ENCODE measurements at places on chromosomes 16 and 17. TPM values are rescaled to one million over a fixed set of nuclear protein-coding genes. Genes with fewer than 3 reads are reported as not detected.

DNA sequence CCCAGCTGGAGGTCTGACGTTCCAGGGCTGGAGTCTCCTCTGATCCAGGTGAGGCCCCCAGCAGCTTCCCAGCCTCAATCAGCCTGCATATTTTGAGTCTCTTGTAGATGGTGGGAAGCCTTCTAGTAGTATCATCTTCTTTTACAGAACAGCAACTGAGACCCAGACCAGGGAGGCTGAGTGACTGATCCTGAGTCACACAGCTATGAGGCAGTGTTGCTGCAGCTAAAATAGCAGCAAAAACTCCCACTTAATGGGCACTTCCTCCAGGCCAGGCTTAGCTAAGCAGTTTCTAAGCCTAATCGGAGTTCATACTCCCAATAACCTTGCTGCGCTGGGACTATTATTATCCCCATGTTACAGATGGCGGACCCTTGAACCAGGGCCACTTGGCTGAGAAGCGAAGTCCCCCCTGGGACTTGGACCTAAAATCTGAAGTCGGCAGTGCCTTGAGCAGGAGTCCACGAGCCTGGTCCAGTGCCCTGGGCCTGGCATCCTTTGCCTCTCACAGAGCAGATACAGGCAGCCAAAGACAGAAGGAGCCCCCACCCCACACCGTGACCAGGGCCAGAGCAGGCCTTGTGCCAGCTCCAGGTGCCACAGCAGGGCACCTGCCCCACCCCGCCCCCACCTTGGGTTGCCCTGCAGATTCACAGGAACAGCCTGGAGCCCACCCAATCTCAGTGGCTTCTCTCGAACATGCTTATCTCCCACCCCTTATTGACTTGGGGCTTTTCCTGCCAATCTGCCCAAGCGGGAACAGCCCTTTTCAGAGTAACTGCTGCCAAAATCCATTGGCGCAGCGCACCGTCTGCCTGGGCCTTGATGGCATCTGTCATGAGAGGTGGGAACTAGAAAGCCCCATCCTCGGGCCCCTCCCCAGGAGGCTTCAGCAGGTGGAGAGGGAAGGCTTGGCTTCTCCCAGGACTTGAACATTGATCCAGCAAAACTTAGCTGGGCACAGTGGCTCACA, 65.1 kb downstream of the SOCS1 start:
- H3K36me3 ChIP-seq, result no peaks in the 10 kb centered on the region
- DNase-seq, result no peak
- no peaks in the 10 kb centered on the region for H3K4me1 ChIP-seq
- H3K27me3 ChIP-seq, result no peaks in the 10 kb centered on the region
- H3K27ac ChIP-seq, result no peak overlapping the region

DNA sequence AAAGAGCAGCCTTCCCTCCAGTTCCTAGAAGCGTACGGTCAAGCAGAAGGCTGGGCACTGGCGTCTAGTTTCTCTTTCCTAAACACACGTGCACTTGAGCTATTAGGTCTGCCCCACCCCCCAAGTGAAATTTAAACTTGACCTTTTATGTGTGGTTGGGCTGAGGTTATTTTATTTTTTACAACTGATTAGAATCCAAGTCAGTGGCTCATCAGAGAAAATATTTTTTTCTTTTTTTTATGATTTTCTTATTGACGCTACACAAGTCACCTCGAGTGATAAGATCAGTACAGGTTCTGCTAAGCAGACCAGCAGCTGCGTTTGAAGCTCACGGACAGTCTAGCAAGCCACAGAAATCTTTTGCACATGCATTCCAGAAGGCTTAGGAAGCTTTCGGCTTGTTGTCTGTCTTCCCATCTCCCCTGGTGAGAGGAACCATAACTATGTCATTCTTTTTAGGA, 95.1 kb downstream of the ZFHX3 start:
- no peak overlapping the region for H3K27ac ChIP-seq
- no peak for DNase-seq
- H3K36me3 ChIP-seq, result no peaks in the 10 kb centered on the region
- no peaks in the 10 kb centered on the region for H3K27me3 ChIP-seq
- no peak overlapping the region for H3K4me3 ChIP-seq
- H3K4me1 ChIP-seq, result no peaks in the 10 kb centered on the region

DNA sequence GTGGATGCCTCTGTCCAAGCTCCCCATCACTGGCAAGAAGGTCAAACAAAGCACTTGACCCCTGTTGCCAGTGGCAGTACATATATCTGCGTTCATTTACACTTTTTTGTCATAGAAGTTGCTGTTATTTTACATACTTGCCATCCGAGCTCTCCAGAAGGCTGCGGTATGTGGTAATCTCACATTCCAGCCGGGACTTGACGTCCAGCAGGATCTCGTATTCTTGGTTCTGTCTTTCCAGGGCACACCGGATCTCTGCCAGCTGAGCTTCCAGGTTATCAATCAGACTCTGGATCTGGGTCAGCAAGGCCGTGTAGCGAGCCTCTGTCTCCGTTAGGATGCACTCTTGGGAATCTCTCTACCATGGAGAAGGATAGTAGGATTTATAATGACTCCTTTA, 6.6 kb downstream of the KRT39 start:
- no peak overlapping the region for H3K4me3 ChIP-seq
- no peak for DNase-seq
- H3K27me3 ChIP-seq, result no peaks in the 10 kb centered on the region
- no peaks in the 10 kb centered on the region for H3K36me3 ChIP-seq
- peak overlapping the region; percentile 57 for H3K27ac ChIP-seq
- H3K4me1 ChIP-seq, result no peaks in the 10 kb centered on the region

DNA sequence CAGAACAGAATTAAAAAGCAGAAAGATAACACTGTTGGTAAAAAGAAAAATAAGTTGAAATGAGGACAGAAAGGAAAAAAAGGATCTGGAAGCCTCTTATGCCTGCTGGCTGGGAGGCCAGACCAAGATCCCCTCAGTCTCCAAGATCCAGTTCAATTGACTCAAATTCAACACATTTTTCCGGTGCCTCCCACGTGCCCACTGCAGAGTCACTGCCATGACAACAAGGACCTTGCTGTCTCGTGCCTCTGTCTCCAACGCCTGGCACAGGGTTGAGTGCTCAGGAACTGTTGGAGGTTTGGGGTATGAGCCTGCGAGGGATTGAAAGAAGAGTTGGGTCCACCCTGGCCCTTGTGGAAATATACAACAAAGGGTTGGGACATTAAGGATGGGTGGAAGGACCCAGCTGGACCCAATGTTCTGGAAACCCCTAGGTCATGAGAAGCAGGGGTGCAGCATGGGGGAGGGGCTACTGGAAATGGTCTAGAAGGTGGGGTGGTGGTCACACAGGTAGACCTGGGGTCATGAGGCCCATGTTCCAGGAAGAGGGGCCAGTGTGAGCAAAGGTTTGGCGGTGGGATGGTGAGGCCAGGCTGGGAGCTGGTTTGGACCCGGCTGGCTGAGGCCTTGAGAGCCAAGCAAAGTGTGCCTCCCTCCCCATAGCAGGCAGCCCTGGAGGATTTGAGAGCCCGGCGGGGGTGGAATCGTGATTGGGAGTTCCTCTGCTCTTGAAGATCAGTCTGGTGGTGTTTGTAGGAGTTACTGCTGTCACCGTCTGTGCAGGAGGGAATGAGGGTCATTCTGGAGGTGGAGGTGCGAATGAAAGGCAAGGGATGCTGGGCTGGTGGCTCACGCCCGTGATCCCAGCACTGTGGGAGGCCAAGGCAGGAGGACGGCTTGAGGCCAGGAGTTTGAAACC, 1.3 kb downstream of the IL34 start:
- H3K4me1 ChIP-seq, result no peaks in the 10 kb centered on the region
- H3K4me3 ChIP-seq, result no peak overlapping the region
- no peaks in the 10 kb centered on the region for H3K27me3 ChIP-seq
- no peaks in the 10 kb centered on the region for H3K36me3 ChIP-seq

GRCh38 chr17:70318051-70318450, 148.7 kb downstream of the KCNJ2 start:
- DNase-seq, result no peak
- H3K4me3 ChIP-seq, result no peak overlapping the region
- H3K27ac ChIP-seq, result no peak overlapping the region
- no peaks in the 10 kb centered on the region for H3K36me3 ChIP-seq

DNA sequence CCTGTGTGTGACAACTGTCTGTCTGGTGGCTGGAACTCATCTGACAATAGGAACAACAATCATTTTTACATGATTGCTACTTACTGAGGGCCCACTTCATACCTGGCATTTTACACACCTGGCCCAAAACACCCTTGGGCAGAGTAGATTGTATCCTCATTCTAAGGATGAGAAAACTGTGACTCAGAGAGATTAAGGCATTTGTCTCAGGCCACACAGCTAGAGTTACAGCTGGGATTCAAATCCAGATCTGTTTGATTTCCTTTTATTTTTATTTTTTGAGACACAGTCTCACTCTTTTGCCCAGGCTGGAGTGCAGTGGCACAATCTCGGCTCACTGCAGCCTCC, 242.1 kb downstream of the XYLT1 start:
- no peaks in the 10 kb centered on the region for H3K36me3 ChIP-seq
- H3K4me3 ChIP-seq, result no peak overlapping the region
- no peaks in the 10 kb centered on the region for H3K4me1 ChIP-seq
- no peaks in the 10 kb centered on the region for H3K27me3 ChIP-seq
- no peak for DNase-seq

DNA sequence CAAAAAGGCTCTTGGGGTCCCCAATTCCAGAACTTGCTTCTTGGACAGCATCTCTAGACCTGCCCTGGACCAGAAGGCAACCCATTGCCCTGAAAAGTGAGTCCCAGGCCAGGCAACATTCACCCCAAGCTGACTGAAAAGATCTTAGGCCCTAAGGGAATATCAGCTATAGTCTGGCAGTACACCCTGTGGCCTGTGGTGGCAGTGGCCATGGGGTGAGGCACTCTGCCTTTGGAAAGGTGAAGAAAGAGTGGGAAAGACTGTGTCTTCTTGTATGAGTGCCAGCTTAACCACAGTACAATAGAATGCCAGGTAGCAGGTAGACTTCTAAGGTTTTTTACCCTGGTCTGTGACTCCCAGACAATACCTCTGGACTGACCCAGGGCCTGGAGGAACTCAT, 564.5 kb downstream of the CDH8 start:
- DNase-seq, result no peak
- no peaks in the 10 kb centered on the region for H3K36me3 ChIP-seq
- H3K27me3 ChIP-seq, result no peaks in the 10 kb centered on the region
- H3K27ac ChIP-seq, result no peak overlapping the region
- no peak overlapping the region for H3K4me3 ChIP-seq

DNA sequence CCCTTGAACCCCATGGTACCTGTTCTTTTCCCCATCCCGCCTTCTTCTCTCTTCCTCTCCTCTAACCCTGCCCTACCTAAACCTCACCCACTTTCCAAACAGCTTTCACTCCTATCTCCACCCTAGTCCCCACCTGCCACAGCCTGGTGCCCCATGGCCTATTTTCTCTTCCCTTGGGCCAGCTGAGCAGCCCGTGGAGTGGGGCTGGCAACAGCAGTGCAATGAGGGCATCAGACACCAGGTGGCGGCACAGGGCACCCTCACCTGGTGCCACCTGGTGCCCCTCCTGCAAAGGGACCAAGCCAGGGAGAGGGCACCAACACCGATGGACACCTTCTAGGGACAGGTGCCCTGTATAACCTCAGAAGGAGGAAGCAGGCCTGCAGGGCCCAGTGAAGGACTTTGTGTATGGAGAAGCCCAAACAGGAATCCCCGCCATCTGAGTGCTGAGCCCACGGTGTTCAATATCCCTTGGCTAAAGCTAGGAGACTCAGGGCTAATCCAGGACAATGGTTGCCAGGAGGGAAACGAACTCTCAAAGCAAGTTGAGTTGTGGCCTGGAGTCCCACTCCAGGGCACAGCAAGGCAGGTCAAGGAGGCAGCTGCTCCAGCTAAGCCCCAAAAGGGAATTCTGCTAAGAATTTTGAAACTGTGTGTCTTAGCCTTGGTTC, 4.0 kb upstream of the ABCC3 start:
- H3K36me3 ChIP-seq, result no peaks in the 10 kb centered on the region
- no peaks in the 10 kb centered on the region for H3K27me3 ChIP-seq
- H3K27ac ChIP-seq, result no peak overlapping the region

- DNase-seq, result no peak
- peak overlapping the region; percentile 82 for H3K4me3 ChIP-seq
- H3K4me1 ChIP-seq, result peaks cover 12% of the 10 kb centered on the region
- H3K36me3 ChIP-seq, result no peaks in the 10 kb centered on the region
- H3K27me3 ChIP-seq, result no peaks in the 10 kb centered on the region
These were observed 1.2 kb downstream of the STAT3 start for GRCh38 chr17:42386777-42387657.

DNA sequence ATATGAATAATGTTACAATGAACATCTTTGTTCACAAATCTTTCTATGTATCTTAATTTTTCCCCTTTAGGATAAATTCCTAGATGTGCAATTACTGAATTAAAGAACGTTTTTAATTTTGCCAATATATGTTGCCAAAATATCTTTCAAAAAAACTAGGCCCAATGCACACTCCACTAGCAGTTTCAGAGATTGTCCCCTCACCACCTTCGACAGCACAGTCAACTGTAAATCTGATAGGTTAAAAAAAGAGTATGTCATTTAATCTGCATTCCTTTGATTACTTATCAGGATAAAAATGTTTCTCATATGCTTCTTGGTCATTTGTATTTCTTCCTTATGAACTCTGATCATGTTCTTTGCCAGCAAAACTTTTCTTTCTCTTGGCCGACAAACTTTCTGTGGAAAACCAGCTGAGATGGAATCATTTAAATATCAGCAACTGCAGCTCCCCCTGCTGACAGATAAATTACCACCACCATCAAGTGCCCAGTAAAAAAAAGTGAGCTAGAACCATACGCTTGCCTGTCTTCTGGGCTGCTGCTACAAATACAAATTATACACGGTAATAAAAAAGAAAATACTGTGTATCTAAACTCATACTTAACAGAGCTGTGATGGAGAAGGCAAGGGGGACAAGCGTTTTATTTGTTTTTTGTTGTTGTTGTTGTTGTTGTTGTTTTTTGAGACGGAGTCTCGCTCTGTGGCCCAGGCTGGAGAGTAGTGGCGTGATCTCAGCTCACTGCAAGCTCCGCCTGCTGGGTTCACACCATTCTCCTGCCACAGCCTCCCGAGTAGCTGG, 19.6 kb upstream of the KANSL1 start:
- no peaks in the 10 kb centered on the region for H3K36me3 ChIP-seq
- H3K27me3 ChIP-seq, result no peaks in the 10 kb centered on the region
- no peak overlapping the region for H3K4me3 ChIP-seq
- no peak overlapping the region for H3K27ac ChIP-seq

GRCh38 chr16:8716592-8716991, 42.2 kb downstream of the ABAT start:
- no peaks in the 10 kb centered on the region for H3K4me1 ChIP-seq
- H3K27ac ChIP-seq, result no peak overlapping the region
- no peak for DNase-seq

GRCh38 chr16:88471115-88471514, 18.0 kb downstream of the ZFPM1 start:
- no peak for DNase-seq
- no peaks in the 10 kb centered on the region for H3K36me3 ChIP-seq
- H3K4me3 ChIP-seq, result no peak overlapping the region
- no peaks in the 10 kb centered on the region for H3K27me3 ChIP-seq
- no peak overlapping the region for H3K27ac ChIP-seq

- DNase-seq, result no peak
- no peak overlapping the region for H3K27ac ChIP-seq
- no peak overlapping the region for H3K4me3 ChIP-seq
- no peaks in the 10 kb centered on the region for H3K27me3 ChIP-seq
- H3K36me3 ChIP-seq, result no peaks in the 10 kb centered on the region
These were observed 14.6 kb downstream of the IRX6 start for GRCh38 chr16:55338646-55339045.

Gene EEF2KMT
- 10.2 TPM for total RNA-seq

Gene PRAC2
- not detected for total RNA-seq

Gene NEUROD2
- not detected for total RNA-seq

Gene C16orf89
- 5.1 TPM for total RNA-seq

Gene TBC1D3
- total RNA-seq, result not detected

Gene STH
- total RNA-seq, result not detected

Gene ARL5C
- total RNA-seq, result not detected

Gene NECAB2
- total RNA-seq, result not detected

Measured in breast epithelium (tissue), 4 donors.